Stimulated activated CD4-positive, alpha-beta T cell treated with anti-CD3 and anti-CD28 coated beads, Interleukin-1b, Interleukin-23, amount 100 ng/mL, for 1 hour (primary cell): ENCODE measurements at places on chromosomes 7 and 10.

- DNase-seq = no peak
These were observed 13.1 kb downstream of the UNC5B start for GRCh38 chr10:71225291-71226058.

GRCh38 chr10:17113889-17114540 is 15.6 kb downstream of the CUBN start:
- DNase-seq = no peak

GRCh38 chr10:48526011-48526821 is 78.7 kb downstream of the ARHGAP22 start:
- DNase-seq = no peak

- no peak for DNase-seq
These were observed 35.3 kb downstream of the PLPP4 start for GRCh38 chr10:120492346-120492745.

DNA sequence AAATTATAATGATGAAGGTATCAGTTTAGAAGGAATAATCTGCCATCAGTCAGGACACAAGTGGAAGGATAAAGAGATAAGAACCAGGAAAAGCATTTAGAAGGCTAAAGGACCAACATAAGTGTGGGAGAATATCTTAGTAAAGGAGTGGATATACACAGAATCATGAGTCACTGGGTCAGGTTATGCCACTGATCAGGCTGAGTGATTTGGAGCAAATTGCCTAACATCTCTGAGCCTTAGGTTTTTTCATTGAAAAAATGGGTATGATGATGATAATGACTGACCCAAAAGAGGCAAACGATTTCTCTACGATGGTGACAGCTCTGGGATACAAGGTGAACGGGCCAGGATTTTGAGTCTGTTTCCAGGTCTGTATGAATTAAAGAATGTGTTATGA is 2.8 kb upstream of the CUL1 start:
- no peak for DNase-seq

DNA sequence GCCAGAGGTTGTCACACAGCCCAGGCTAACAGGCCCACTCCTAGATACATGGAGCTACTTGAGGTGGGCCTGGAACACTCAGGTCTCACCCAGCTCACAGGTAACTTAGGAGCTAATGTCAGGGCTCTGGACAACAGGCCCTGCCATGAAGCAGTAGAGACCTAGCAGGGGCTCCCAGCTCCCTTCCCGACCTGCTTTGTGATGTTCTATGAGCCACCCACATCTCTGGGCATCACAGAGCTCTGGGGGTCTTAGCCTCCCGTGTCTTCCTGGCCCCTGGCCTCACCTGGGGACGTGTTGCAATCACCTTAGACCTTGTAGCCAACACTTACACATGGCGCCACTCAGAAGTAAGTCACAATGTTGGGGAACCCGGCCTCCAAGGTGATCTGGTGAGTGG is 12.4 kb downstream of the WDFY4 start:
- no peak for DNase-seq

GRCh38 chr10:69734797-69735468 is 66.8 kb upstream of the COL13A1 start:
- DNase-seq = no peak
